CD4-positive, alpha-beta T cell (primary cell): ENCODE measurements at places on chromosomes 4 and X. TPM values are rescaled to one million over a fixed set of nuclear protein-coding genes. Genes with fewer than 3 reads are reported as not detected.

DNA sequence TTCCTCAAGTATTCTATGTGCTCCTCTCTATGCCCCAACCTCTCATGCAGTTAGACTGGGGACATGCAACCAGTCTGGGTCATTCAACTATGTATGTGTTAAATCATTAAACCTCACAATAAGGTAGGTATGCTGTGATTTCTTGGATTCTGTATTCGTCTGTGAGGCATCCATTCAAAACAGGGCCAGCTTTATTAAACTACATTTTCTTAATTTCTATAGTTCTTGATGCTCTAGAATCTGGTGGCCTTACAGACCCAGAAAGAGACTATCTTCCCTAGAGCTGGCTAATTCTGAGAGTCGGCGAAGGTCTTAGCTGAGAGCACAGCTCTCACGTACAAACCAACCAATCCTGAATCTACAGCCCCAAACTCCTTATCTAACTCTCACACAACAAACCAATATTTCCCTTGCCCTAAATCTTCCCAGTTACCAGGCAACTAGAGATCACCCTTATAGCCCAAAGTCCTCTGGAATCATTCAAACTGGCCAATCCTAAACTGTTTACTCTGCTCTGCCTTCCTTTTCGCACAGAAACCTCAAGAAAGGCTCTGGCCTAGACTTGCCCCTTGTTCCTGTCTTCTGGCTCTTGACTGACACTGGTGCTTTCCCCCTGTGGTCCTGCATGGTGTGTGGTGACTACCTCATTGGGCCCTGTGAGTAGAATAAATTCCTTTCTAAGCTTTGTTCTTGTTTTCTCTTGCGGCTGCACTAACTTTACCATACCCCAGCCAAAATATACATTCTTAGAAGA, 203.5 kb upstream of the TET2 start:
- no peaks in the 10 kb centered on the region for H3K36me3 ChIP-seq
- no peaks in the 10 kb centered on the region for H3K27me3 ChIP-seq
- H3K4me3 ChIP-seq, result no peak overlapping the region
- DNase-seq, result no peak
- H3K27ac ChIP-seq, result no peak overlapping the region

DNA sequence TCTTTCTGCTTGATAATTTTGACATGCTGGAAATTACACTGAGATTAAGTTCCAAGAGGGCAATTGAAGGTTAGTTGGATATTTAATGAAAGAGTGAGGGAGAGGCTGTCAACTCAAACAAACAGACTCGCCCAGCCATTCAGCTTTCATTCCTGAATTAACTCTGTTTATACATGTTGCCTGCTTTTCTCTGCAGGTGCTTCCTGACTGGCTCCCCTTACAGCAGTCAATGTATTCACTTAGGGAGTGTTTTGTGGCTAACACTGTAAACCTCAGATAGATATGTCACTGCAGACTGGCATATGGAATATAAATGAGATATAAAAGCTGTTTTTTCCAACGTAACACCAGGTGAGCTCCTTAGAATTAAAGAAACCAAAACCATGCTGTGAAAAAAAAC, 28.7 kb downstream of the TMPRSS11A start:
- no peak overlapping the region for H3K27ac ChIP-seq
- no peak overlapping the region for H3K4me3 ChIP-seq
- H3K4me1 ChIP-seq, result no peaks in the 10 kb centered on the region
- H3K36me3 ChIP-seq, result no peaks in the 10 kb centered on the region
- no peaks in the 10 kb centered on the region for H3K27me3 ChIP-seq
- no peak for DNase-seq

DNA sequence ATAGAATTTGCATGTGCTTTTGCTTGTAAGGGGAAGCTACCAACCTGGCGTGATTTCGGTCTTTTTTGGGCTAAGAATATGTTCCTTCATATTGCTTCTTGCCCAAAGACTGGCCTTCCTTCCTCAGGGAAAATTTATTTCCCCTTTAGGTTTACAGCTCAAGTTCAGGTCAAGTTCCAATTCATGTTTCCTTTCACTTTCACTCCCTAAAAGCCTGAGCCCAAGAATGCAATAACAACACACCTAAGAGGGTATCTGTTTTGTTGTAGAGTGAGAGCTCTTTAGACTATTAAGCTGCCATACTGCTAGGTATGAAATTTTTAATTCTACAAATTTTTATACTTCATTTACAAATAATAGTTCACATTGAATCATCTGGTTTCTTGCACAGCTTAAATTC, 299.6 kb downstream of the TLL1 start:
- no peak for DNase-seq
- no peaks in the 10 kb centered on the region for H3K36me3 ChIP-seq
- no peaks in the 10 kb centered on the region for H3K4me1 ChIP-seq

Gene DCX
- not detected for total RNA-seq

Gene RAI2
- total RNA-seq, result 1.5 TPM

DNA sequence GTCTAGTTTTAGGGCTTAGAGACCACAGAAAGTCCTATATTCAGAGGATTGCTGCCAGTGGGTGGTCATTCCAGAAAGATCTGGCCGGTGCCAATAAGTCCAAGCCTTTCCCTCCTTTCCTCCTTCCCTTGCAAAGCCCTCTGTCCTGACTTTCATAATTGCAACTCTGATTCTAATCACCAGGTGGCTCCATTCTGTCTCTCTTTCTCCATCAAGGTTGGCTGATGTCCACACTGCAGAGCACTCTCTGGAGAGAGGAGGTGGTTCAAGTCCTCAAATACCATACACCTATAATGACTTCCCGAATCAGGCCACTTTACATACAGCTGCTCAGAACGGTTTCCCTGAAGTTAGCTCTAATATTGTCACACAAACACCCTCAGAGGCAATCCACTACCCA, 22.4 kb upstream of the ARMCX4 start:
- H3K4me1 ChIP-seq, result no peaks in the 10 kb centered on the region
- DNase-seq, result no peak
- H3K27me3 ChIP-seq, result no peaks in the 10 kb centered on the region
- no peaks in the 10 kb centered on the region for H3K36me3 ChIP-seq
- H3K4me3 ChIP-seq, result no peak overlapping the region

Gene HTN3
- total RNA-seq, result not detected

DNA sequence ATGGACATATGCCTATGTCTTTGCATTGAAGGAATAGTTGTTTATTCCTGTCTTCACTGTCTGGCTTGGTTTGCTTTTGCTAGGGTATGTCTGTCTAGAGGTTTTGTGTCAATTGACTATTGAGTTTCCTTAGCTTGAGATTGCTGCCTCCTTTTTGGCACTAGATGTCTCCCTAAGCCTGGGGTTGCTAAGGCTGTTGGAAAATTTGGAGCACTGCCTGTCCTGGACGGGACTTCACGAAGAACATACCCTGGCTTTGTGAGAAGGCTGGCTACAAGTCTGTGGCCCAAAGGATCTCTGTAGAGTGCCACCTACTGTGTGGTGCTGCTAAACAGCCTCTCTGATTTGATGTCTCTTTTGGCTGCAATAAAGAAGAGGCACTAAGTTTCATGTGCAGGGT, 183.8 kb upstream of the NUDT10 start:
- DNase-seq, result no peak
- no peaks in the 10 kb centered on the region for H3K27me3 ChIP-seq
- no peaks in the 10 kb centered on the region for H3K36me3 ChIP-seq
- H3K4me3 ChIP-seq, result no peak overlapping the region
- H3K4me1 ChIP-seq, result no peaks in the 10 kb centered on the region
- no peak overlapping the region for H3K27ac ChIP-seq

DNA sequence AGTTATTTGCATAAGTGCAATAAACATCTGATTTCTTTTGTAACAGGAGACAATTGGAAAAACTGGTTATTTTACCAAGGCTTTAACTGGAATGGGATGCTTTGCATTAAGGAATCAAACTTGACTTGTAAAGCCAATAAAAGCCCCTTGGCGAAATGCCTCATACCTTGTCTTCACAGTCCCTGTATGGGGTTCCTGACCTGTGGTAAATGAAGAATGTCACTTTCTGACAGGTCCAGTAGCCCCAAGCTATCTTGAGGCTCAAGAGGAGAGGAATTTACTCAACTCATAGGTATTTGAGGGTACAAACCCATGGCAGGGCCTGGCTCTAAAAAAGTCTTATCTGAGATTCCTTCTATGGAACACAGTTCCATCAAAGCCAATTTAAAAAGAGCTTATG, 78.0 kb downstream of the ACOX3 start:
- no peak overlapping the region for H3K4me3 ChIP-seq
- no peaks in the 10 kb centered on the region for H3K27me3 ChIP-seq
- no peak overlapping the region for H3K27ac ChIP-seq
- H3K4me1 ChIP-seq, result no peaks in the 10 kb centered on the region

DNA sequence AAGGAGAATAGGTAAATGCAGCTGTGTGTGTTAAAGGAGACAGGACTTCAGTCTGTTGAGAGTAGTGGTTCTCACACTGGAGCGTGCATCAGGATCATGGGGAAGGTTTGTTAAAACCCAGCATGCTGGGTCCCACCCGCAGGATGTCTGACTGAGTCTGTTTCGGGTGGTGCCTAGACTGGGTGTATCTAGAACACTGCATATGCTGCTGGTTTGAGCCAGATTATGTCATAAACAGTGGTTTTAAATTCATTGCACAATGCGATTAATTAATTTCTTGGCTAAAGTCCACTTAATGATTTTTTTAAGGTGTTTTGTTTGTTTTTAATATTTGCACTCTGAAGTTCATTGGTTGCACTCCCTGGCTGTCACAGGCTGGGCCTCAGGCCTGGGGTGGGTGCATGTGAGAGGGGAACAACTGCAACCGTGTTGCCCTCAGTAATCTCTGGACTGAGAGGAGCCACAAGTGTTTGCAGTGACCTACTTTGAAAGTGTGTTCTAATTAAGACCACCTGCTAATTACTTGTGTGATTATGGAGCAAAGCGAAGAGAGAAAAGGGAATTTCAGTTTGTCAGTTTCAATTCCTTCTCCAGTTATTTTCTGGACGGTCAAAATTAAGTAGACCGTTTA, 8.3 kb downstream of the HCCS start:
- no peaks in the 10 kb centered on the region for H3K27me3 ChIP-seq
- H3K27ac ChIP-seq, result no peak overlapping the region
- no peaks in the 10 kb centered on the region for H3K4me1 ChIP-seq
- peaks cover 64% of the 10 kb centered on the region for H3K36me3 ChIP-seq
- H3K4me3 ChIP-seq, result no peak overlapping the region
- DNase-seq, result no peak

GRCh38 chr4:138222046-138222445, 20.1 kb downstream of the SLC7A11 start:
- no peaks in the 10 kb centered on the region for H3K36me3 ChIP-seq
- no peak overlapping the region for H3K4me3 ChIP-seq
- no peaks in the 10 kb centered on the region for H3K4me1 ChIP-seq
- no peaks in the 10 kb centered on the region for H3K27me3 ChIP-seq

Gene ITIH6
- total RNA-seq, result not detected

- H3K4me3 ChIP-seq, result no peak overlapping the region
- no peaks in the 10 kb centered on the region for H3K27me3 ChIP-seq
- H3K27ac ChIP-seq, result no peak overlapping the region
- DNase-seq, result no peak
Observed at GRCh38 chr4:1958276-1959103, 50.3 kb downstream of the NELFA start.

GRCh38 chr4:123740236-123740635, 343.6 kb downstream of the SPRY1 start:
- DNase-seq, result no peak
- no peaks in the 10 kb centered on the region for H3K36me3 ChIP-seq
- H3K4me1 ChIP-seq, result no peaks in the 10 kb centered on the region
- no peak overlapping the region for H3K27ac ChIP-seq

Gene RPS6KA3
- total RNA-seq, result 39.6 TPM

- no peak overlapping the region for H3K4me3 ChIP-seq
- no peaks in the 10 kb centered on the region for H3K27me3 ChIP-seq
- DNase-seq, result no peak
- no peak overlapping the region for H3K27ac ChIP-seq
- H3K4me1 ChIP-seq, result no peaks in the 10 kb centered on the region
Observed at GRCh38 chrX:7218321-7219152, 70.6 kb upstream of the PUDP start.

GRCh38 chr4:141177171-141177570, 43.5 kb upstream of the ZNF330 start:
- no peaks in the 10 kb centered on the region for H3K27me3 ChIP-seq
- no peaks in the 10 kb centered on the region for H3K36me3 ChIP-seq
- no peaks in the 10 kb centered on the region for H3K4me1 ChIP-seq
- no peak overlapping the region for H3K4me3 ChIP-seq
- no peak for DNase-seq

Gene F8A2
- total RNA-seq, result not detected

- no peaks in the 10 kb centered on the region for H3K36me3 ChIP-seq
- H3K4me1 ChIP-seq, result no peaks in the 10 kb centered on the region
- no peaks in the 10 kb centered on the region for H3K27me3 ChIP-seq
- DNase-seq, result no peak
- no peak overlapping the region for H3K4me3 ChIP-seq
Observed at GRCh38 chr4:33133723-33134122, 2413.6 kb downstream of the PCDH7 start.

Gene ANXA3
- not detected for total RNA-seq

Gene HGFAC
- total RNA-seq, result 0.75 TPM

DNA sequence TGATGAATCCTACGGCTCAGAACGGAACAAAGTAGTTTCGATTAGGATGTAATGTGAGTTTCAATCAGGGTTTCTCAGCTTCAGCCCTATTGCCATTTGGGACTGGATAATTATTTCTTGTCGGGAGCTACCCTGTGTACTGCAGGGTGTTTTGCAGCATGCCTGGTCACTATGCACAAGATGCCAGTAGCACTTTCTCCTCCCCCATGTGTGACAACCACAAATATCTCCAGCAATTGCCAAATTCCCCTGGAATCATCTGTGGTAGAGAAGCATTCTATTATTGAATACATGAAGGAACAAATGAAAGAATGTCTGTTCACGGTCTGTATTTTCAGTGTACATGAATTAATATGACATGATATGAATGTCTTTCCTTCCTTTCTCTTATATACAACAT, 782.9 kb upstream of the FTHL17 start:
- no peak overlapping the region for H3K4me3 ChIP-seq
- no peak for DNase-seq
- no peak overlapping the region for H3K27ac ChIP-seq

DNA sequence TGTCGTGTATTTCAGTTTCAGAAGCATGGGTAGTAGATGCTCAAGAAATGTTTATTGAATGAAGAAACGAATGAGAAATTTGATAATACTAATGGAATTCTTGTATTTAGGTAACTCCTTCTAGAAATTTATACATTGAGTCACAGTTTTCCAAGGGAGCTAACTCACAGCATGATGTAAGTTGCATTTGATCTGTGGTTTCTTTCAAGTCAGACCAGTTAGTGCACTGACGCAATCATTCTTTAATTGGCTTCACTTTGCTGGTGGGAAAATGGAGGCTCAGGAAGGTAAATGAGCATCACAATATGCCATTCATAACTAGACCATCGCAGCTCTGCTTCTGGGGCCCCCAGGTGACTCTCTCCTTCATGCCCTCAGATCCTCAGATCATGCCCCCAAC, 17.3 kb upstream of the CWH43 start:
- H3K36me3 ChIP-seq, result no peaks in the 10 kb centered on the region
- DNase-seq, result no peak
- H3K27me3 ChIP-seq, result no peaks in the 10 kb centered on the region
- no peak overlapping the region for H3K4me3 ChIP-seq
- no peaks in the 10 kb centered on the region for H3K4me1 ChIP-seq
- no peak overlapping the region for H3K27ac ChIP-seq

- H3K4me3 ChIP-seq, result no peak overlapping the region
- no peaks in the 10 kb centered on the region for H3K36me3 ChIP-seq
- no peak overlapping the region for H3K27ac ChIP-seq
Observed at GRCh38 chr4:16250661-16251365, 24.5 kb upstream of the TAPT1 start.
